ENCODE measurements at places on chromosomes 11 and 22.

DNA sequence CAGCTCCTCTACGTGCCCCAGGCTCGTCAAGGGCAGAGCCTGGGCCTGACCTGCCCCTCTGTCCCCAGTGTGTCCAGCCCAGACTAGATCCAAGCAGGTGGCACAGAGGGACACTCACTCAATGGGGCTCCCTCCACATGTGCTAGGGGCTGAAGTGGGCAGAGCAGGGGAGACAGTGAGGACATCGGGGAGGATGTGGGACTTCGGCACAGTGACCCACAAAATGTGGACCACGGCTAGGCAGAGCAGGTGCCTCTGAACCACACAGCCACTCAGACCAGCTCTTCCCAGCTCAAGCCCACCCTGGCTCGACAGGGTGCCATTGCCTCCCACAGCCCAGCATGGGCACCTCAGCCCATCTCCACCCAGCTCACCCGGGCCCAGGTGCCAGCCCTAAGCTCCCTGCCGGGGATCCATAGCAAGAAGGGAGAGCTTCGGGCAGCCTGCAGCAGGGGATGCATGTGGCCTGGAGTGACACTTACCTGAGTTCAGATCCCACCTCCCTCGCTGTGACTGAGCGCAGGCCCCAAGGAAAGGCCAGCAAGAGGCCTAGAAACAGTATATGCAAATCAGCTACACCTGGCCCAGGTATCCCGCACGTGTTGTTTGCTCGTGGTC is 46.9 kb upstream of the RTL6 start:
- DNase-seq, result no peak

GRCh38 chr11:69272055-69272454 is 21.9 kb upstream of the MYEOV start:
- no peak for DNase-seq

DNA sequence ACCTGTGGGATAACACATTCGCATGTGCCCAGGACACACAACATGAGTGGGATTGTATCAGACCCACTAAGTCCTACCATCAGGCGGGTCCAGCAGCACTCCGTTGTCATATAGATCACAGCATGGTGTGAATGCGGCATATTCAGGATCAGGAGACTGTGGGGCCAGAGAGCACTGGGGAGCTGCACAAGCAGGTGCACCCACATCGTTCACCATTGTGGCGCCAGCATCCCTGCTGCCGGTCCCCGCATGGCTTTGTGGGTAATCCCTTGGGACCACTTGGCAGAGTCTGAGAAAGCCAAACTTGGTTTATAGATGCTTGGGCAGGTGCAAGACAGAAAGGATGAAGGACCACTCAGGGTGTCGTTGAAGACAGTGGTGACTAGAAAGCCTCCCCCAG is 201.6 kb upstream of the B3GAT1 start:
- DNase-seq, result no peak

- no peak for DNase-seq
These were observed 19.3 kb downstream of the POLR3H start for GRCh38 chr22:41524809-41525449.

DNA sequence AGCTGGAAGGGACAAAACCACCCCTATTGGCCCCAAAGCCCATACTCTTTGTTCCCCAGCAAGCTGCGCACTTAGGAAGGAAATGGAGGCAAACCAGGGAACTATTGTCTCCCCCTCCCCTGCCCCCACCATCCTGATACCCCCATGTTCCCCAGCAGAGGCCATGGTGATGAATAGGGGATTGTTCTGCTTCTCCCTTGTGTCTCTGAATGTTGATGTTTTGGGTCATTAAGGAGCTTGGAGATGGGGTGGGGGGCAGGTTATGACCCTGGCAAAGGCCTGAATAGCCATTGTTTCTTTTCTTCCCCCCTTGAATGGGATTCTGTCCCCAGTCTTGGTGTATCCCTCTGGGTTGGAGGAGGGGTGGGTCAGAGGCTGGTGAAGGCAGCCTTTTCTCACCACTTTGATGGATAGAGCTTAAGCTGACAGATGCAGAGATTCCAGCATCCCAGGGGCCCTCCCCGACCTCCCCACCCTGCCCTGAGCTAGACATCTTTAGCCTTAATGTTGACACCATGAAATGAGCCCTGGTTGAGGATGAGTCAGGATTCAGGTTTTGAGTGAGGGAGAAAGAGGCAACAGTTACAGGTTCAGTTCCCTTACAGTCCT is 8.3 kb downstream of the DTX4 start:
- DNase-seq, result no peak

- no peak for DNase-seq
These were observed 31.7 kb downstream of the ADAMTS15 start for GRCh38 chr11:130480186-130480585.

- DNase-seq, result no peak
These were observed 5.0 kb upstream of the MTNR1B start for GRCh38 chr11:92964471-92964870.

DNA sequence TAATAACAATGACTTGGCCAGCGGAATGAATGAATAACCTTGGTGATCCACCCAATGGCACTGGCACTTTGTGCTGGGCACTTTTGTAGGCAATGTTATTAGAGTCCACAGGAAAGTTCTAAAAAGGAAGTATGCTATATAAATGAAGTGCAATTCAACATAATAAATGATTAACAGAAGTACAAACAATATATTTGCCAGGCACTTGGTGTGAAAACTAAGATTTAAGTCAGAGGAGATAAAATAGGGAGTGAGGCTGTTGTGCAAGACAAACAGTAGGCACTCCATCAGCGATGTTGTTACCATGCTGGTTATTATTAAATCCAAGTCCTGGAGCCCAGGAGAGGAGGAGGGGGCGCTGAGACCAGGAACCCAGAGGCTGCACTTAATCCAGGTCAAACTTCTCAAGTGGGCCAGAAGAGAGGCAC is 173.8 kb downstream of the LARGE1 start:
- DNase-seq, result no peak

GRCh38 chr11:16815047-16815767 is 76.8 kb downstream of the C11orf58 start:
- DNase-seq, result peak; percentile 27

GRCh38 chr22:30822216-30823014 is 127.7 kb downstream of the OSBP2 start:
- peak; percentile 24 for DNase-seq

- no peak for DNase-seq
These were observed 45.8 kb upstream of the SORL1 start for GRCh38 chr11:121406291-121406690.

DNA sequence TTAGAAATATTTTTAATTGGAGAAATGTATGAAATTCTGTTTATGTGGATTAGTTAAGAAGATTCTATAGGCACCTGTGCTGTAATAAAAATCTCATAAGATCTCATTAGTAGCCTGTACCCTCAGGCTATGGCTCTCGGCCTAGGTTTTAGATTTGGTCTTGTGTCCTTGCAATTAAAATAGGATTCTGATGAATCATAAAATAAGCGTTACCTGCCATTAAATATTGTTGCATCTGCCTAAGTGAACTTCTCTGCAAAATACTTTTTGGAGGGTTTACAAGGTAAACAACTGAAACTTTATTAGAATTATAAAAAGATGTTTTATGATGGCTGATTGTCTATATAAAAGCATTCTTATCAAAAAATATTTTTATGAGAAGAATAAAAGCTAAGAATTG is 804.1 kb upstream of the ANO3 start:
- no peak for DNase-seq

- DNase-seq, result peak; percentile 71
These were observed 4.8 kb downstream of the CD248 start for GRCh38 chr11:66311965-66312548.

DNA sequence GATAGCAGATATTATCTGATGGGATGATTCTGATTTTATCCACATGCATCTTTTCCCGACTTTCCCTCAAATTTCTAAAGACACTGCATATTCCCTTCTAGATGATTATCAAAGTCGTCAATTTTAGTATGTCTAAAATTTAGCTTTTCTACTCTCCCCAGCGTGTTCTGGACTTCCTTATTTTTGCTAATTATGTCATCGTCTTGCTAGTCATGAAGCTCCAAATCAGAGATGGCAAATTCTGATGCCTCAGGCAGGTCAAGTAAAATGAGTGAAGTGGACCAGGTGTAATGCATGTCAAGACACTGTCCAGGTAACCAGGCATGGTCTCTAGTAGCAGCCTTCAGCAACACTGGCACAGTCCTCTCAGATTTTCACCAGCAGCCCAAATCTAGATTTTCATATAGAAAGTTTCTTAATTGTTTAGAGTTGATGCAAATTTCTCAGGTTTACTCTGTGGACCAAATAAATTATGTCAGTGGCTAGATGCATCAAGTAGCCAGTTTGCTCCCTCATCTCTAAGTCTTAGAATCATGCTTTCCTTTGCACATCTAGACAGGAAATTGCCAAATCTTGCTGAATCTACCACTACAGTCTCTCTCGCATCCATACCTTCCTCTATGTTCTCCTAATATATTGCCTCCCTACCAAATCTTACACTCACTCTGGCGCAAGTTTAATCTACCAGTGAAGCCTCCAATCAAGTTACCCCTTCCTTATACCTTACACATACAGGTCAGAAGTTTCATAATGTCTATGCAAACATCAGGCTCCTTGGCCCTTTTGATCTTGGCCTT is 10.6 kb downstream of the HSD17B12 start:
- no peak for DNase-seq

DNA sequence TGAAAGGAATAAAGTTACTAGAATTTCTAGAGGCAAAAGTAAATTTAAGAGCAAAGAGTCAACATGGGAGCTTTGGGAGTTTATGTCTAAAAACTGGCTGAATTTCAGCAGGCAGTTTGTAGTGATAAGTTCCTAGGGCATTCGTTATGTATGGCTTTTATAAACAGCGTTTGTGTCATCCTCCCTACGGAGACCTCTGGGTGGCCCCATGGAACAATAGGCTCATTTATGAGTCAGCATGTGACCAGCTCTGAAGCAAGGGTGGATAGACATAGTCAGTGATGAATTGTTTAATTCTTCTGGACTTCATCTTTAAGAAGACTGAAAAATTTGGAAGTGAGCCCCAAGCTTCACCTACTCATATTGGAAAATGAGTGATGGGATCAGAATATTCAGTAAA is 37.1 kb downstream of the SVIP start:
- no peak for DNase-seq

GRCh38 chr11:89235976-89236375 is 58.3 kb downstream of the TYR start:
- no peak for DNase-seq

DNA sequence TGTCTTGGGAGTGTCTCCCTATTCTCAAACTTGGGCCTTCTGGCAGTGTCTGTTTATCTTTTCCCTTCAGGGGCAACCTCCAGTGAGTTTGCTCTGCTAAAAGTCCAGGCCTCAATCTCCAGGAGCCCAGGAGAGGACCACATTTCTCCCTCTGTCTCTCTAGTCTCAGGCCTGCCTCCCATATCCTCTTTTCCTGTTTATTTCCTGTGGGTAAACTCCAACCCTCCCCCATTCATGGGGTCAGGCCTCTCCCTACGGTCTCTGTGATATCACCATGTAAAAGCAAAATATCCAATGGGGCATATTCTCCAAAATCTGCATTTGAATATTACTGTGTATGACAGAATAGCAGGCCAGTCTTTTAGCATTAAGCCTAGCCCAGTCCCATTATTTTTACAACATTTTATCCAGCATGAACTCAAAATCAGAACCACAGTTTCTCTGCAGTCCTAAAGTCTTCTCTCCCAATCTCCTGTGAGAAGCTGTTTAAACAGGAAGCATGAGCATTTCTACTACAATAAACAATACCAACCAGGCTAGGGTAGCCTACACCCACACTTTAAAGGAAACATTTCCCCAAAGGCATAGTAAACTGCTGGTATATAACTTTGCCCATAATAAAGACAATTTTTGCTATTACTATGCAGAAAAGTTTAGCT is 18.0 kb upstream of the TMEM135 start:
- no peak for DNase-seq

GRCh38 chr22:44391481-44392445 is 79.0 kb upstream of the SHISAL1 start:
- no peak for DNase-seq

GRCh38 chr11:107719557-107720302 is 7.9 kb upstream of the SLN start:
- no peak for DNase-seq

GRCh38 chr22:25795478-25795877 is 53.5 kb downstream of the MYO18B start:
- no peak for DNase-seq

- DNase-seq, result no peak
These were observed 5.9 kb upstream of the VWA5A start for GRCh38 chr11:124109377-124109776.

DNA sequence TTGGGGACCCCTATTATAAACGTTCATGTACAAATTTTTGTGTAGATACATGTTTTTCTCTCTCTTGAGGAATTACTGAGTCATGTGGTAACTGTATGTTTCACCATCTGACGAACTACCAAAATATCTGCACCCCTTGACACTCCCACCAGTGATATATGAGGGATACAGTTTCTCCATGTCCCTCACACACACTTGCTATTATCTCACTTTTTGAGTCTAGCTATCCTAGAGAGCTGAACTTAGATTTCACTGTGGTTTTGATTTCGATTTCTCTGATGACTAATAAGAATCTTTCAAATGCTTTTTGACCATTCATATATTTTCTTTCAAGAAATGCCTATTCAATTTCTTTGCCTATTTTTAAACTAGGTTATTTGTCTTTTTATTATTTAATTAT is 200.2 kb downstream of the PGR start:
- DNase-seq, result no peak

- DNase-seq, result no peak
These were observed 138.1 kb downstream of the TBC1D22A start for GRCh38 chr22:46900549-46900948.

DNA sequence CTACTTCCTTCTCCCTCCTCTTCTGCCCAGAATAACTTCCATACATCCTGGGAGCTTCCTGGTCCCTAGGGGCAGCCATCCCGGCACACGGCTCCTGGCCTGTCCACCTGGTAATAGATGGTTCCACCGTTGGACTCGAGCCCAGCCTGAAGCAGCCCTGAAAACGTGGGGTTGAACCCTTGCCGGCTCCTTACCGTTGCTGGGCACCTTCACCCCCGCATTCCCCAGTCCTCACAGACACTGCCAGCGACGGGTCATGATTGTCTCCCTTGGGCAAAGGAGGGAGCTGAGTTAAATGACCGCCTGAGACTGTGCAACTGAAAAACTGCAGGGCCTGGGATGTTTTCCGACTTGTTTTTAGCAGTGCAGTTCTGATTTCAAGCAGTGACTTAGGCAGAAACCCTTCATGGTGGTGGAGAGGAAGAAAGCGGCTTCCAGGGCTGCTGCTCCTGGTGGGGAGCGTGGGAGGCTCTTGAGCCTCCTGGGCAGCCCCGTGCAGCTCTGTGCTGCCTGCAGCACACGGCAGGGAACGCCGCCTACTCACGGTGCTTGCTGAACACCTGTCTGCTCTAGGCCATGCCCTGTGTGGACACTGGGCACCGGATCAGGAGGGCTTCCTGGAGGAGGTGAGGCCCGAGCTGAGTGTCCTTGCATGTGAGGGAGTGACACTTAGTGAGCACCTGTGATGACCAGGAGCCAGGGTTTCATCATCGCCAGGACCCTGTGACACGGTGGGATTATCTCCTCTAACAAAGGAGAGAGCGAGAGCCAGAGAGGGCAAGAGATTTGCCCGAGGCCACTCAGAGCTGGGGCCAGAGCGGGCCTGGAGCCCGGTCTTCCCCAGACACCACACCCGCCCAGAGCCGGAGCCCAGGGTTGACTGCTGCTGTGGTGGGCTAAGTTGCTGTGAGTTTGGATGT is 77.4 kb downstream of the FBLN1 start:
- no peak for DNase-seq

- DNase-seq, result peak; percentile 32
These were observed at the start of gene PLXNB2 for GRCh38 chr22:50306753-50307749. PLXNB2 (minus strand) TSS chr22:50307646; CDS start chr22:50290584, 17,062 bp downstream.

- DNase-seq, result peak; percentile 34
These were observed 1.1 kb upstream of the PPFIBP2 start for GRCh38 chr11:7512525-7513233.

- DNase-seq, result no peak
These were observed 3.9 kb upstream of the NUP160 start for GRCh38 chr11:47852053-47852452.

- DNase-seq, result no peak
These were observed 28.5 kb downstream of the CD44 start for GRCh38 chr11:35167426-35167954.
